ENCODE measurements at places on chromosomes 11 and 22.

DNA sequence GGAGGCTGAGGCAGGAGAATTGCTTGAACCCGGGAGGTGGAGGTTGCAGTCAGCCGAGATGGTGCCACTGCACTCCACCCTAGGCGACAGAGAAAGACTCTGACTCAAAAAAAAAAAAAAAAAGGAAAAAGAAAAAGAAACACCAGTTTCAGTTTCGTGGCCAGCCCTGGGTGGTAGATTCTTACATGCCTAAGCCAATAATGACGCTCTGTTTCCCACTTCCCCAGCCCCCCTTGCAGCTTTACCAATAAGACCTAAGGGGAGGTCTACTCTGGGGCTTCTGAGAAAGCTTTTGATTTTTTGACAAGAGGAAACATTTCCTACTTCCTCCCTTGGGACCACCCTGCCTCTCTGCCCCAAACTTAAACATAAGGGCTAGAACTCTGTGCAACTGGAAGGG is 30.0 kb upstream of the PTPRJ start:
- DNase-seq, result no peak

DNA sequence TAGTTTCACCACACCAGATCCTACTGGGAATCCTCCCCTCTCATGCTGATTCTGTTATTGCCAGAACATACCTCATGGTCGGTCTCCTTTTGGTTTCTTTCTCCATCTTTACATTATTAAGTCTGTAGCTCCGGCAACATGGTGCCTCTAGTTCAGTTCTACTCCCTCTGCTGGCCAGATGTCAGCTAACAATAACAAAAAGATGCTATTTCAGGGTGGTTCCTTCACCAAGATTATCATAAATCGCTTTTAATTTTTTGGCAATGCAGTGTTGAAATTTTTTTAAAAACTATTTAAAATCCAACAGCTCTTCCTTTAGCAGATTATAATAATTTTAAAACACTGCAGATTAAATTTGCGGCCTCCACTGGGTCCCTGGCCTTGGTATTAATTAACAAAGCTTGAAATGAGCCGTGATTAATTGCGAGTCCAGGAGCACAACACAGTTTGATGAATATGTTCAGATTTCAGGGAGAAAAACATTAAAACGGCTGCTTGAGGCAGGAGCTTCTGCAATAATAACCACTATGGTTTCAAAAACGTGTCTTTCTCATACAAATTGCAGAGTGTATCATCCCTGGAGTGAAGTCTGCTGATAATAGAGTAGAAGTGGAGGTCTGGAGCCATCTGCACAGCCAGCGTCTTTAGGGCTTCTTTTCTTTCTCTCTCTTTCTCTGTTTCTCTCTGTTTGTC is 492.9 kb upstream of the KIRREL3 start:
- DNase-seq, result peak; percentile 9

DNA sequence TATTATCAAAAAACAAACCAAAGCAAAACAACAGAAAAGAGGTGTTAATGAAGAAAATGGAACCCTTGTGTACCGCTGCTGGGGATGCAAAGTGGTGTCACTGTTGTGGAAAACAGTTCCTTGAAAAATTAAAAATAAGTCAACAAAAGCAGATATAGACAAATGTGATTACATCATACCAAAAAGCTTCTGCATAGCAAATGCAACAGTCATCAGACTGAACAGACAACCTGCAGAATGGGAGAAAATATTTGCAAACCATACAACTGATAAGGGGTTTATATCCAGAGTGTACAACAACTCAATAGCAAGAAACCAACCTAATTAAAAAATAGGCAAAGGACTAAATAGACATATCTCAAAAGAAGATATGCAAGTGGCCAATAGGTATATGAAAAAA is 22.9 kb upstream of the CARS1 start:
- no peak for DNase-seq

GRCh38 chr22:38923463-38924346 is 33.7 kb upstream of the APOBEC3A start:
- DNase-seq, result peak; percentile 69

- no peak for DNase-seq
These were observed 3.0 kb downstream of the HPS4 start for GRCh38 chr22:26480611-26480932.
